ENCODE measurements at places on chromosomes 1 and 21.

- peak; percentile 68 for DNase-seq
These were observed 271.0 kb downstream of the TRABD2B start for GRCh38 chr1:47725992-47726855.

DNA sequence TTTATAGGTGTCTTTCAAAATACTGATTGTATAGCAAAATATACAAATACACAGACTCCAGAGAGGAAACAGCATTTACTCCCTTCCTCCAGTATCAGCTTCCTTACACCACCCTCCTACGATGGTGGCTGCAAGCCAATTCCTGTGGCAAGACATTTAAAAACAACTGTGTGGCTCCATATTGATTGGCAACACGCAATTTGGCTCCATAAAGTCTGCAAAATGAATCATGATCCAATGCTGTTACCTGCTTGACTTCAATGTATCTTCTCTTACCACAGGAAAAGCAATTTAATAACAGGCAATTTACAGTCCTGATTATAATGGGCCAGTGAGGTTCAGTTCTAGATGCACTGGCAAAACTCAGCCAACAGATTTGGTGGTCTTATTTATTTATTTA is 19.7 kb upstream of the ATP6V1G3 start:
- peak; percentile 47 for DNase-seq

GRCh38 chr1:164658864-164659263 is 99.9 kb downstream of the PBX1 start:
- DNase-seq = no peak

DNA sequence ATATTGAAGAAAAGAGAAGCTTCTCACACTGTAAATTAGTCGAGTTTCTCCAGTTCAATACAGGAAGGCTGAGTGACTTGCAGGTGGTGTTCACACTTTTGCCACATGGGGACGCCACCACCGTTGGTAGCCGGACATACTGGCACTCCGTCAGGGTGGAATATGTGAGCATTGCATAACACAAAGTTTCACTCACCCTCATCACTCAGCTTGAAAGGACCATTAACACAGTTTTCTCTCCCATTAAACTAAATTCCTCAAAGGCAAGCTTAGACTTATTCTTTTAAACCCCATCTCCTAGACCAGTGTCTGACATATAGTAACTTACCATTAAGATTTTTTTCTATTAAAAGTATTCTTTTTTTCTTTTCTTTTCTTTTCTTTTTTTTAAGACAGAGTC is 105.3 kb upstream of the SERBP1 start:
- peak; percentile 7 for DNase-seq

- no peak for DNase-seq
These were observed 59.5 kb downstream of the TOMM20 start for GRCh38 chr1:235069176-235069575.

- DNase-seq = no peak
These were observed 18.3 kb upstream of the MAB21L3 start for GRCh38 chr1:116092752-116093489.

GRCh38 chr1:53918343-53918742 is 24.4 kb downstream of the DIO1 start:
- DNase-seq = no peak

DNA sequence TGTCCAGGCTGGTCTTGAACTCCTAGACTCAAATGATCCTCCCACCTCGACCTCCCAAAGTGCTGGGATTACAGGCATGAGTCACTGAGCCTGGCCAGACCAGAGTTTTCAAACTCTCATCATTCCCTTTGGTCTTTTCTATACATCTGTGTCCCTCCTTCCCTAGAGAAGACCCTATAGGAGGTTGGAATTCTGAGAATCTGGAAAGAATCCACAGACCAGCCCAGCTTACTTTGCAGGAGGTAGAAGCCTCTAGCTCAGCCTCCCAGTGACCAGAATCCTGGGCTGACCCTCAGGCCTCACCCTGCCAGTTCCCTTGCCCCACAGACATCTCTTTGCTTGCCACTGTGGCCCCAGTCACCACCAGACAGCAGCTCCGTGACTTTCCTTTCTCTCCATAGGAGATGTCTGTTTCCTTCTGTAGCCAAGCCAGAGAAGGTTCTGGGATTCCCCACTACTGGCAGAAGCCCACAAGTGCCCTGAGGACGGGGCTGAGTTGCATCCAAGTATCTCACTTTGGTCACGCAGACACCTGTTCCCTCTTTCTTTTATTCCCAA is 34.7 kb upstream of the KHDRBS1 start:
- DNase-seq = no peak

GRCh38 chr21:45257673-45258341 is 29.9 kb downstream of the POFUT2 start:
- DNase-seq = no peak

GRCh38 chr1:207027206-207027777 is 5.3 kb downstream of the C1orf116 start:
- DNase-seq = no peak

DNA sequence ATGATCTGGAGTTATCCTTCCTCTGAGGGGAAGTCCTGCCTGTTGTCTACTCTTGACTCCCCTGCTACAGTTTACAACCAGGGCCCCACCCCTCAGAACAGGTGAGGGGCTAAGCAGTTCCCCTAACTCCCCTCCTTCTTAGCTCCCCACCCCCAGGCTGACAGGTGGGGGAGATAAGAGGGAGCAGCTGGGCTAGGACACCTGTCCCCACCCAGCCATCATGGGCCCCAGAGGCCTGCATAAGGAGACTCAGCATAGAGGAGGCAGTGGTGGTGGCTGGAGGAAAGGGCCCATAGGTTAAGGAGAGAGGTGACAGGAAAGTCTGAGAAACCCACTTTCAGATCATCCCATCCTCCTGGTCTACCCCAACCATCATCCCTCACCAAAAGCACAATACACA is 6.8 kb downstream of the MEF2D start:
- no peak for DNase-seq

- DNase-seq = peak; percentile 35
These were observed 15.8 kb upstream of the TAS1R2 start for GRCh38 chr1:18875107-18875795.

DNA sequence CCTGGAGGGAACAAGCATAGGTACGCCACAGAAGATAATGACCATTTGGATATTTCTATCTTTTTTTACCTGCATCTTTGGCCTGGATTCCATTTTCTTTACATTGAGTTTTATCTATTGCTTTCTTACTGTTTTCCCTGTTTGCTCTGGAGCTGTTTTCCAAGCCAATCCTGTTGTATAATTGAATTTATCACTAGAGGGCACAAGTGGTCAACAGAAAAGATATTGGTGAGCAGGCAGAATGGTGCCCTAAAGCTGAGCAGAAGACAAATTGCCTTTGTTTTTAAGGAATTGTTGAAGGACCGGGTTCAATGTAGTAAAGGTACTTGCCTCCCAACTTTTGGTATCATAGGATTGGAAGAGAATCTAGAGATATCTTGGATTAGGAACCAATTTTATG is 152.8 kb downstream of the PPP1R12B start:
- DNase-seq = peak; percentile 4

DNA sequence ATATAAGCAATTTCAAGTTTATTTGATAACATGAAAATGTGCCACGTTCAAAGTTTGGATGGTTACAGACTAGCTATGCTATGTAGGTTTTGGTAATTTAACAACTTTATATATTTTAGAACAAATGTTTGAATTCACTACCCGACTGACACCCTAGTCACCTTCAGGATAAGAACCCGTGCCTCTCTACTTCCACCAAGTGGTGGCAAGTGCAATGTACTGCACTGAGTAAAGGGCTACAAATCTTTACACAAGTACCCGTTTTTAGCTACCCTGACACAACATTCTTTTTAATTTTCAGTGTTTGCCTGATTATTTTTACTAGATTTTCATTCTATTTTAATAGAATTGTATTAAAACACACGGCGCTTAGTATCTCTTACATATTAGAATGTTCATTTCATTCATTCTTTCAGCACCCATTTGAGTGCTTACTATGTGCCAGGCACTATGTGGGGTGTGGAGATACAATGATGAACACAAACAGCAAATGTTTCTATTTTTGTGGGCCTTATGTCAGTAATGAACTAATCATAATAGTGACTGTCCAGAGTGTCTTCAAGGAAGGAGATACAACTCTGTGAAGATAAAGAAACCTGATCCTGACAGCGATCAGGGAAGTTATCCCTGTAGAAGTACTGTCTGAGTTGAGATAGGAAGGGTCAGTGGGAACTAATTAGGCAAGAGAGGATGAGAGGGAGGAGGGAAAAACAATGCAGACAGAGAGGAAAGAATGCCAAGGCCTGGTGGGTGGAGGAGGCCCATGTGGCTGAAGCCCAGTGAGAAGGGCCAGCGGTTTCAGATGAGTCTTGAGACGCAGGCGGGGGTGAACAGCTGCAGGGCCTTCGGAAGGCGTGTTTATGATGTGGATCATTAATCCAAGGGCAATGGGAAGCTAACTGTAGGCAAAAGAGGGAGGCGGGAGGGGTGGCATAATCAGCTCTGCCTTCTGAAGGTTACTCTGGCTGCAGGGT is 3.8 kb downstream of the LCA5L start:
- no peak for DNase-seq

- DNase-seq = peak; percentile 61
These were observed 36.7 kb upstream of the FAM163A start for GRCh38 chr1:179706339-179706941.

DNA sequence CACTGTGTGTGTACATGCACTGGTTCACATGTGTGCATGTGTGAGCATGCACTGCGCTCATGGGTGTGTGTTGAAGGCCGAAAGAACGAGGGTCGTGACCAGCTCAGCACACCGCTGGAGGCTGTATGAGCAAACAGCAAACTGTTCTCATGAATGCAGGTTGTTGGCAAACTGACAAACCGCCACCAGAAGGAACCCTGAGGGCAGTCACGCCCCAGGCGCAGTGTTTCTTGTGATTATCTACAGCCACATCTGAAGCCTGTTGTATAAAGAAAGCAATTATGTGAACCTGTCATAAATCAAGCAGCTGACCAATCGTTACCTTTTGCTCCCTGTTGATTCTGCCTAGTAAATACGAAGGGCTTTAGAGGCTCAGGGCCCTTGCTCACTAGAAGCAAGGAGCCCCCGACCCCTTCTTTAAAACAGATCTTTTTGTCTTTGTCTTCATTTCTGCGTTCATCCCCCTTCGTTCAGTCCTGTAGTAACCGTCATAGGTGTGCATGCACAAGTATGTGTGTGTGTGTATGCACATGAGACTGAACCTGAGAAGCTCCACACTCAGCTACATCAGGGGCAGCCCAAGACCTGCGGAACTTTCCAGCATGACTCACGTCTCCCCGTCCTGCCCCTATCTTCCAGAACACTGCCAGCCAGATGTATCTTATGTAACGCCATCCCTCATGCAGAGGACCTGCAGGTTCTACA is 16.8 kb upstream of the RIPK4 start:
- DNase-seq = no peak

- no peak for DNase-seq
These were observed 2.5 kb downstream of the TAS1R1 start for GRCh38 chr1:6557597-6557996.

DNA sequence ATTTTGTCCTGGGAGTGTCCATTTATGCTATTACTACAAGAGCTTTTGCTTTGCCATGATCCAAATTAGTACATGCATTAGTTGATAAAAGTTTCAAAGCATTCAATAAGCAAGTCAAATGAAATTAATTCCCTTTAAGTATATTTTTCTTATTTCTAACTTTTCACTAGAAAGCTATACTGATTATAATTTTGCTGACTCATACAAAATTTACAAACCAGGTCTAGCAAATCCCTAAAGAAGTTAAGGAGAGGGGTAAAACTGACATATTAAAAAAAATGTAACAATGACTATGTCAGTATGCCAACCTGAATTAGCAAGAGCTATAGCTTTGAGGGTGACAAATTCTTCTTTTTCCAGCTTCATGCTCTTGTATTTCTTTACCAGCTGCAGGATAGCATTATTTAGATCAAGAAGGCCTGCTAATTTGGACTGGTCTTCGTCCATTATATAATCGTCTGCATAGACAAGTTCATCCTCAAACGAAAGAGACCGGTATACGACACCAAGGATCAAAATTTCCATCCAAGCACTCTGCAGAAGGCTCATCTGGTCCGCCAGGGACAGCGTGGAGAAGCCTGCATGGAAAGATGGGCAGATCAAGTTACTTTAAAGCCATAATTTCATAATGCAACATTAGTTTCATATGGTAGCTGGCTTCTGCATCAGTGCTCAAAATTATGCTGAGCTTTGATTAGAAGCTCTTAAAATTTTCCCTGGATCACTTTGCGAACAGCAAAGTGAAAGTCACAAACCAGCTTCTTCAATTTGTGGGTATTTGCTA is 95.8 kb upstream of the USH2A start:
- peak; percentile 70 for DNase-seq
